Breast epithelium (tissue), 4 donors: ENCODE measurements at places on chromosomes 6 and 20.

DNA sequence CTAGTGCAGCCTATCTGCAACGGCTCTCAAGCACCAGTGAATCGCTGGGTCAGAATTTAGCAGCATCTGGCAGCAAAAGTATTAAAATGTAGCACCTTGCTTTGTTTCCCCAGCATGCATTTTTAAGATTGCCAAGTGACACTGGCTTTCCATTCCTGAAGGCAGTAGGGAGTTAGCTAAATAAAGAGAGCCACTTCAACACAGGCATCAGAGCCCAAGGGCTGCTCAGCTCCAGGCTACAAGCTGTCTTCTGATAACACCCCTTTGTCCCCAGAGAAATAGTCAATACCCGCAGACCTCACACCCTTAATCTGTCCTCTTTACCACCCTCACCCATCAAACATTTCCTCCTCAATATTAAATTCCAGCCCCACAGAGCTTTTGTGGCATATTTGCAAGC, 19.7 kb upstream of the MDFI start:
- no peaks in the 10 kb centered on the region for H3K36me3 ChIP-seq
- no peaks in the 10 kb centered on the region for H3K27me3 ChIP-seq
- no peaks in the 10 kb centered on the region for H3K4me1 ChIP-seq

GRCh38 chr6:89044328-89045010, 36.1 kb upstream of the PNRC1 start:
- H3K36me3 ChIP-seq = no peaks in the 10 kb centered on the region
- H3K27ac ChIP-seq = no peak overlapping the region
- H3K27me3 ChIP-seq = no peaks in the 10 kb centered on the region
- no peaks in the 10 kb centered on the region for H3K4me1 ChIP-seq
- no peak for DNase-seq

- H3K36me3 ChIP-seq = peaks cover 6% of the 10 kb centered on the region
- DNase-seq = no peak
- no peak overlapping the region for H3K4me3 ChIP-seq
- H3K4me1 ChIP-seq = no peaks in the 10 kb centered on the region
Measured at GRCh38 chr6:135030532-135031178, 24.0 kb downstream of the HBS1L start.

DNA sequence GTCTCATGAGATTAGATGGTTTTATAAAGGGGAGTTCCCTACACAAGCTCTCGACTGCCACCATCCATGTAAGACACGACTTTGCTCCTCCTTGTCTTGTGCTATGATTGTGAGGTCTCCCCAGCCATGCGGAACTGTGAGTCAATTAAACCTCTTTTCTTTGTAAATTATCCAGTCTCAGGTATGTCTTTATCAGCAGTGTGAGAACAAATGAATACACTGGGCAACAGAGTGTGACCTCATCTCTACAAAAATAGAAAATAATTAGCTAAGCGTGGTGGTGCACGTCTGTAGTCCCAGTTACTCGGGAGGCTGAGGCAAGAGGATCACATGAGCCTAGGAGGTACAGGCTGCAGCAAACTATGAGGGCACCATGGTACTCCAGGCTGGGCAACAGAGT, 51.3 kb downstream of the MDN1 start:
- peaks cover 6% of the 10 kb centered on the region for H3K36me3 ChIP-seq
- DNase-seq = no peak
- no peaks in the 10 kb centered on the region for H3K27me3 ChIP-seq
- no peaks in the 10 kb centered on the region for H3K4me1 ChIP-seq
- H3K27ac ChIP-seq = no peak overlapping the region
- H3K4me3 ChIP-seq = no peak overlapping the region

GRCh38 chr6:109978174-109979032, at the start of gene GPR6:
Gene GPR6, plus strand, starts transcription at chr6:109978311. Its CDS starts 802 bp downstream, at chr6:109979113.
- H3K4me1 ChIP-seq = no peaks in the 10 kb centered on the region
- no peak within 1 kb of the TSS for H3K27ac ChIP-seq
- H3K4me3 ChIP-seq = peak within 1 kb of the TSS; percentile 25
- DNase-seq = no peak

DNA sequence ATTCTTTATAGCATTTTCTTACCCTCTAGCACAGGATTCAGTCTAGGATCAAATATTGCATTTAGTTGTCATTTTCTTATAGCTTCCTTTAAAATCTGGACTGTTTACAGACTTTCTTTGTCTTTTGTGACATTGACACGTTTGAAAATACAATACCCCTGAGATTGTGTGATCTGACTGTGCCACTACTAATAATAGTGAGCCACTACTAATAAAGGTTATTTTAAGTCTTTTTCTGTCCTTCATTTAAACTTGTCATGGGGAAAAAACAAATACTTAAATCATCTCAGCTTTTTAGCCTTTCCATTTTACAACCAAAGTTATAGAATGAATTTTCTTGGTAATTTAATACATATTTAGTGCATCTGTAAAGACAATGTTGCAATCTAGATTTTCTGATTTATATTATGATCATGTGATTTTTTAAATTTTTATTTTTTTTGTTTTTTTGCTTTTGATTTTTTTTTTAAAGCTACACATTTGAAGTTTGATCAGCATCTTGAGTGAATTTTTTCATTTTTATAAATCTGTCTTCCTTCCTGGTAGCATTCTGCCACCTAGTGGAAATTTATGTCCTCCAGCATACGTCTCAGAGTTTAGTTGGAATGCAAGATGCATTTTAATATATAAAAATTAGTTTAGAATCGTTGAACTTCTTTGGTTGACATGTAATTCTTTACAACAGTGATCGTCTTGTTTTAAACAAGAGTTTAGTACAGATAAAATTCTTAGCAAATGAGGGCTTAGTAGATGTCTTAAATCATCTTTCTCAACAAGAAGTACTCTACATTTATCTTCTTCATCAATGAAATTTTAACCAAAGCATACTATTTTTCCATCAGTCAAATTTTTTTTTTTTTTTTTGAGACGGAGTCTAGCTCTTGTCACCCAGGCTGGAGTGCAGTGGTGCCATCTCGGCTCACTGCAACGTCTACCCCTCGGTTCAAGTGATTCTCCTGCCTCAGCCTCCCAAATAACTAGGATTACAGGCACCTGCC, 119.4 kb downstream of the NCOA3 start:
- H3K27ac ChIP-seq = no peak overlapping the region
- H3K4me1 ChIP-seq = no peaks in the 10 kb centered on the region
- no peak for DNase-seq
- H3K4me3 ChIP-seq = no peak overlapping the region

- no peak for DNase-seq
- H3K4me3 ChIP-seq = no peak overlapping the region
- no peaks in the 10 kb centered on the region for H3K27me3 ChIP-seq
- H3K4me1 ChIP-seq = no peaks in the 10 kb centered on the region
- no peak overlapping the region for H3K27ac ChIP-seq
Measured at GRCh38 chr6:33185654-33186187, 6.5 kb downstream of the COL11A2 start.

DNA sequence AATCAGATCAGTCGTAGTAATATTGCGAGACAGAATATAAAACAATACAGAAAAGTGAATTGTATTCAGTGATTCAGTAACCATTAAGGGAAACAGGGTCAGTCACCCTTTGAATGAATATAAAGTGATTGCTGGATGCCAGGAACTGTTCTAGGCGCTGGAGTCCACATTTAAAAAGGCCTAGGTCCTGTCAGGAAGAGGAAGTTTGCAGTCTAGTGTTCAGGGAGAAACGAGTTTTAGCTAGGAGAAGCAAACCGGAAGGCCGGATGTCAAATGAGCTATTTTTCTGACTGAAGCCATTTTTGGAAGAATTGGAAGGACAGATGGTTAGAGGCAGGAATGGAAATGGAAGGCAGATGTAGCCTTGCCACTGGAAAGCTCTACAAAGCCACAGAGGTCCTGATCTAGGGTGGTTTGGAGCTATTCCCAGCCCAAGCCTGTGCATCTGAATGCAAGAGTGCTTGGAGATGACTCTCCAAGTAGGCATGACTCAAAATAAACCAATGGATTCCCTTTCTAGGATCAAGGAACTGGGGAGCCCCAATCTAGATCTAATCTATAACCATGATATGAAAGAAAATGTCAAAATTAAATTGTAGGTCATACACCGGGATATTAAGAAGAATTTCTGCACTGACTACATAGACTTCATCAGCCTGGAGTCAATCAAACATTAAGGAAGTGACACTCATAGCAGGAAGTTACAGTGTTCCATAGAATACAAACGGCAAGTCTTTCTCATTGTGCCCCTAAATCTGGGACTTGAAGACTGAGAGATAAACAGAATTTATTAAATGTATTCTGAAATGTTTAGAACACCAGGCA, 36.8 kb upstream of the CDKAL1 start:
- H3K27ac ChIP-seq = no peak overlapping the region
- H3K36me3 ChIP-seq = no peaks in the 10 kb centered on the region
- no peaks in the 10 kb centered on the region for H3K4me1 ChIP-seq
- no peak for DNase-seq

DNA sequence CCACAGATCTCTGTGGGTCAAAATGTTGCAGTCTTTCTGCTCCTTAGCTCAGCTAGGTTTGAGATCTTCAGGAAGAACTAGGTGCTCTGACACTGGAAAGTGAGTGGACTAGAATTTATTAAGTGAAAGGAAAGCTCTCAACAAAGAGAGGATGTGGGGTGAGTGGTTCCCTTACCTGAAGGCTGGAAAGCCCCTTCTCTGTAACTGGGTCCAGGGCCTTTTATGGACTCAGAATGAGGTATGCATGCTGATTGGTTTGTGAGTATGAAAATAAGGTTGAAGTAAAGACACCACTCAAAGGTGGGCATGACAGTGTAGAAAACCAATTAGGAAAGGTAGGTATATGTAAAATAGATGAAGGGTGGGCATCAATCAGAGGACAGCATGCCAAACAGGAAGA, 485.5 kb downstream of the CD109 start:
- no peak for DNase-seq
- H3K4me1 ChIP-seq = no peaks in the 10 kb centered on the region
- no peak overlapping the region for H3K27ac ChIP-seq

GRCh38 chr6:154406301-154406700, 49.7 kb upstream of the IPCEF1 start:
- no peak overlapping the region for H3K4me3 ChIP-seq
- H3K36me3 ChIP-seq = no peaks in the 10 kb centered on the region
- peaks cover 4% of the 10 kb centered on the region for H3K4me1 ChIP-seq
- no peaks in the 10 kb centered on the region for H3K27me3 ChIP-seq
- no peak overlapping the region for H3K27ac ChIP-seq
- DNase-seq = no peak

- H3K4me3 ChIP-seq = no peak overlapping the region
- no peaks in the 10 kb centered on the region for H3K36me3 ChIP-seq
- no peaks in the 10 kb centered on the region for H3K4me1 ChIP-seq
- no peaks in the 10 kb centered on the region for H3K27me3 ChIP-seq
- no peak overlapping the region for H3K27ac ChIP-seq
- DNase-seq = no peak
Measured at GRCh38 chr6:135121434-135121833, 59.7 kb upstream of the MYB start.

- H3K27me3 ChIP-seq = no peaks in the 10 kb centered on the region
- H3K36me3 ChIP-seq = no peaks in the 10 kb centered on the region
- DNase-seq = no peak
- no peak overlapping the region for H3K27ac ChIP-seq
Measured at GRCh38 chr6:38427492-38428210, 212.1 kb downstream of the BTBD9 start.

DNA sequence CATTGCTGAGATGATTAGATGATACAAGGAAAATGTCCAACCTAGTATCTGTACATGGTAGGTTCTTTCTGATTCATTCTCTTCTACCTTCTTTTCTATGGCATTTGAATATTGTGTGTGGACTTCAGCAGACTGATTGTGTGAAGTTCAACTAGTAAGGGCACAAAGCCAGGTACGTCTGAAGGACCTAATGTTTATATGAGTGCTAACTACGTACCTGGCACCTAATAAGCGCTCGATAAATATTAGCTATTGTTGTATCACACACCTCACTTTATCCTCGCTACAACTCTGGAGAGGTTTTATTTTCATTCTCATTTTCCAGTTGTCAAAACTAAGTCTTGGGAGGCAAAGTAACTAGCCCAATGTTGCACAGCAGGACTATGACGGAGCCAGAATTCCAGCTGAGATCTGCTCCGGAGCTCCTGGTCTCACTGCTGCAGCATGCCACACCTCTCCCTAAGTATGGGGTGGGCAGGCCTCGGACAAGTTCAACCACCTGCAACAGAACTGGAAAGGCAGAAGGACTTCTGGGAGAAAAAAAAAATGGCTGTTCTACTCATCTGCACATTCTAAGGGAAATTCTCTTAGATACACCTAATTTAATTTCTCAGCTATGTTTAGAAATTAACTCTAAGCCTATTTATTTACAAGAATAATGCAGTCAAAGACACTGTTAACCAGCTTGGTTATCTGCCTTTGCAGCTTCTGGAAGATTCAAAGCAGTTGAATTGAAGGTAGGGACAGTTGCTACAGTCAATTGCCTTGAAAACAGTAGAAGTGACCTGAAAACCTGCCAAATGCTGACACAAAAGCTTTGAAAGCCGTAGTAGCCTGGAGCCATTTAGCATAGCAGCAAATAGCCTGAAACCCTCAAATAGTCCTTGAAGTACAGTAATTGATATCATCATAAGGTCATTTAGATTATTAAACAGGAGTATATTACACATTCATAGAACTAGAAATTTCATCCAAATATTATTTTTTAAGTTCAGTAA, 165.0 kb downstream of the PDE7B start:
- H3K4me3 ChIP-seq = no peak overlapping the region
- no peaks in the 10 kb centered on the region for H3K4me1 ChIP-seq
- no peaks in the 10 kb centered on the region for H3K36me3 ChIP-seq
- no peaks in the 10 kb centered on the region for H3K27me3 ChIP-seq

DNA sequence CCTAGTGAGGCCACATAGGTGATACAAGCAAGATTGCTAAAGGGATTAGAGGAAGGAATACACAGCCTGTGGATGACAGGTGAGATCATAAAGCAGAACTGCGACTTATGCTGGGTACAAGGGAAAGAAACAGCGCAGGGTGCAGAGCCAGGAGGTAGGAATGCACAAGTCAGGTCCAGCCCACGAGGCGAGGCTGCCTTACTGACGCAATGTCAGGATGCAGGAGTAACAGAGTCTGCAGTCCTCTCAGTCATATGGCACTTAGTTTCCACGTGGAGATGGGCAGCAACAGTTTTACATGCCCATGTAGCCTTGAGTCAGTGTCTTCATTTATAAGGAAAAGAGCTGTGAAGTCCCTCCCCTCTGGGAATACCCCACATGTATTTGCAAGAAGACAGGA, 210.9 kb downstream of the SYNE1 start:
- no peak overlapping the region for H3K4me3 ChIP-seq
- no peaks in the 10 kb centered on the region for H3K36me3 ChIP-seq
- H3K27me3 ChIP-seq = no peaks in the 10 kb centered on the region
- no peak overlapping the region for H3K27ac ChIP-seq
- H3K4me1 ChIP-seq = no peaks in the 10 kb centered on the region
- no peak for DNase-seq

- H3K27ac ChIP-seq = no peak overlapping the region
- DNase-seq = no peak
- H3K27me3 ChIP-seq = no peaks in the 10 kb centered on the region
- no peaks in the 10 kb centered on the region for H3K36me3 ChIP-seq
Measured at GRCh38 chr20:39879296-39879695, 809.7 kb downstream of the MAFB start.

- H3K36me3 ChIP-seq = no peaks in the 10 kb centered on the region
- H3K27me3 ChIP-seq = no peaks in the 10 kb centered on the region
- H3K27ac ChIP-seq = no peak overlapping the region
- no peaks in the 10 kb centered on the region for H3K4me1 ChIP-seq
Measured at GRCh38 chr6:150929416-150929815, 63.9 kb downstream of the MTHFD1L start.
